ENCODE measurements at places on chromosomes 6 and 20.

DNA sequence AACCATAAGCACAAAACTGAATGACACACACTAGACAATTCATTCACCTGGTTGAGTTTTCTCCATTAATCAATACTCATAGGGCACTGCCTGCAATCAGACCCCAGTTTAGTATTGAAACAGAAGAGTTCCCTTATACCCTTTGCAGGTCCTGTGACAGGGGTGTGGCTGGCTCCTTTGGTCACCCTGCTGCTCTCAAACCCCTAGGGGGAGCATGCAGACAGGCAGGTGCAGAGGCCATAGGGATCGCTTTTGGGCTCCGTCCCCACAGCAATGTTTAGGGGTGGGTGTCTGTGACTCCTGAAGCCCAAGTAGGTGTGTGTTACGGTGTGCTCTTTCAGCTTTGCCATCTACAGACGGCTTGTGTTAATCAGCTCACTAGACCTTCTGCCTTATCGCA is 210.4 kb downstream of the CENPW start:
- DNase-seq, result no peak

DNA sequence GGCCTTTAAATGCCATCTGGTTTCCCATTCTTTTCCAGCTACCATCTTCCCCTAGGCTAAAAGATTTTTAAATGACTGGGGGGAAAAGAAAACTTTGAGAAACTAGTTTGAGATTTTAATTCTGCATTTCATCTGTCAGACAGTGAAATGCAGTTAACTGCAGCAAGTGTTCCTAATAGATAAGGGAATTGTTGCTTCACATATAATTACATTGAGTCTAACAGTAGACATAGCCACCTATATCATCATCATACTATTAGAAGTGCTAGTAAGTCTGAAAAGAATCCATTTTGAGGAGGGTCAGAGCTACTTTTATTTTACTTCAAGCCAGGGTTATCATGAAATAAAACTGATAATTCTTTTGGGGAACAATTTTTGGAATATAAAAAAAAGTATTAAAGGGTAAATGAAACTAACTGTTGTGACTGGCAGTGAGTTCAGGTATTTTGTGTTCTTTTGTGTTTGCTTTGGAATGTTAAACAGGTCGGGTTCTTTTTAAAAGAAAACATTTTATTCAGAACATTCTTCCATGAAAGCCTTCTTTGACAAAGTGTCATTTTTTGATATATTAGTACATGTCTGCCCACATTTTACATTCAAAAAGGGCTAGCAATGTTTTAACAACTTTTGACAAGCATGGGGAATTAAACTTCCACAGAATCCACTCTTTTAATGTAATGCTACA is 170.1 kb downstream of the HS3ST5 start:
- no peak for DNase-seq

- no peak for DNase-seq
Observed at GRCh38 chr20:46978951-46979491, 84.4 kb downstream of the EYA2 start.

GRCh38 chr20:41512624-41513023 is 105.6 kb downstream of the CHD6 start:
- DNase-seq, result no peak

DNA sequence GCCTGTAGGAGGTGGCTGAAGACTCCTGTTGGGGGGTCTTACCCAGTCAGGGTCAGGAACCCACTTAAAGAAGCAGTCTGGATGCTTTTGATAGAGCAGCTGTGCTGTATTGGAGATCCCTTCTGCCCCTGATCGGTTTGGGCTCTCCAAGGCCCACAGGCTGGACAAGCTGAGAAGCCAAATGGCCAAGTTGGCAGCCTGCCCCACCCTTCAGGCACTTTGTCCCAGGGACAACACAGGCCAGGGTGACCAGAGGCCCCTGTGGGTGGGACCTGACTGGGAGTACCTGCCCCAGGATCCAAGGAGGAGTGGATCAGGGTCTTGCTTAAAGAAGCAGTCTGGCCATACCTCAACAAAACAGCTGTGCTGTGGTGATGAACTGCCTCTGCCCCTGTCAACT is 48.4 kb downstream of the ZC2HC1B start:
- DNase-seq, result no peak

DNA sequence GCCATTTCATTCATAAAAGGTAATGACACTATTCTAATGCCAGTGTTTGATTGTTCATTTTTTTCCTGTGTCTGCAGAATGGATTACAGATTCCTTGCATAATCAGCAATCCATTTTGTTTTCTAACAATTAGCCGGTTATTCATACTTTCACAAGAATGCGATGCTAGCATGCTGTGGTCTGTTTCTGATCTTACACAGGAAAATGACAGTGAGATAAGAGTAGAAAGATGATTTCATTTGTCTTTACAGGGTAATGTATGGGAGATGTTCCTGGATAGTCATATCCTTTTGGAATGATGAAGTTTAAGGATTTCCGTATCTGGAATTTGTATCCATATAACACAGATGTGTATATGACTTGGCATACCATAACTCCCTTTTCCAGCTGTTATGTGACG is 207.3 kb downstream of the FARS2 start:
- DNase-seq, result no peak

DNA sequence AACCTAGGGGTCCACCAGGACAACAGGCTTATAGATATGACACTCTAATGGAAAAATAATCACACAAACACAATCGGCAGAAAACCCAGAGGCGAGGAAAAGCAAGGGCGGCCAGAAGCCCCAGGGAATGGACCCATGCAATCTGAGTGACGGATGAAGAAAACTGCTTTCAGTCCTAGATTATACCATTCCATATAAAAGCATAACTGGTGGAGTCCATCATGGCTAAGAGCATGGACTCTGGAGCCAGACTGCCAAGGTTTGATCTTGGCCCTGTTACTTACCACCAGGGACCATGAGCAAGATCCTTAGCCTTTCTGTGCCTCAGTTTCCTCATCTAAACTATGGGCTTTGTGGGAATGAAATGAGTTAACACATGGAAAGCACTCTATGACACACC is 3.7 kb downstream of the SLC22A16 start:
- no peak for DNase-seq

DNA sequence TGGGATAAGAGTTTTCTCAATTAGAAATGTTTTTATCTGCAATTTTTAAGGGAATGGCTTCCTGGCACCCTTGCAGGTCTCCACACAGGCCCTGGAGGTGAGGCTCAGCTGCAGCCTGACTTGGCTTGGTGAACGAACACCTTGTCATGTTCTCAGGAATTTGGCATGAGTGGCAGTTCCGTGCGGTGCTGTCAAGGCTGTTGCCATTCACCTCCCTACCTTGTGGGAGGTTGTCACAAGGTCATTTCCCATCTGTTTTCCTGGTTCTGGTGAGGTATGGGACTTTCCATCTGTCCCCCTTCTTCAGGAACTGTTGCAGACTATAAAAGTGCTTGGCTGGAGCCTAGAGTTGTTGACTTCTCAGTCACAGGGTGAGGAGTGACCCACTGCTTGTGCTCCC is 82.9 kb downstream of the ELOVL4 start:
- DNase-seq, result no peak

- DNase-seq, result no peak
Observed at GRCh38 chr6:12537389-12537788, 179.2 kb upstream of the PHACTR1 start.

- no peak for DNase-seq
Observed at GRCh38 chr6:83354747-83355146, 76.1 kb downstream of the ME1 start.

GRCh38 chr20:45183084-45183483 is 8.4 kb downstream of the PI3 start:
- no peak for DNase-seq

GRCh38 chr20:32538526-32538939 is 46.6 kb downstream of the NOL4L start:
- DNase-seq, result no peak

GRCh38 chr6:170160031-170160627 is 130.7 kb downstream of the DLL1 start:
- DNase-seq, result no peak

DNA sequence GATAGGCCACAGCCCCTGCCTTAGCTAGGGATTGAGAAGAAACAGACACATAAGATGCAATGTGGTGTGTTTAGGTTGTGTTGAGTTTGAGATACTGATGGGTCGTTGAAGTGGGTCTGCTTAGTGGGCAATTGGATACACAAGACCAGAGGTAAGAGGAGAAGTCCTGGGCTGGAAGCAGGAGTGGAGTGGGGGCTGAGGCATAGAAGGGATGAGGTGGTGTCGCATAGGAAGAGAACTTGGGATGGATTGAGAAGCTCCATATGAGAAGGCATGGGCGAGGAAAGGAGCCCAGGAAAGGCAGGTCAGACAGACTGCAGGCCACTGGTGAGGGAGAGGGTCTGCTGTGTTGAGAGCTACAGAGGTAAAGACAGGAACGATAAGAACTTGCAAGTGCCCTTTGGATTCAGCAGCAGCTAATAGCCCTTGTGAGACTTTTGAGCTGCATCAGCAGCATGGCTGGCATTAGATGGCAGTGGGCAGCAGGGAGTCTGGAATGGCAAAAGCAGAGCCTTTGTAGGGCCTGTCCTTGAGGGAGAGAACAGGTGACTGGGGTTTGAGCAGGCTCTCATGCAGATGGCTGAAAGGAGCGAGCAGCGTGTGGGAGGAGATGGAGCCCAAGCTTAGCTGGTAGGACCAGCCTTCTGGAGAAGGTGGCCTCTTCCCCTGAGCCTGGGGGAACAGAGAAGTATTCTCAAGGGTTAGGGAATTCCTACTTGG is 33.2 kb downstream of the PLCG1 start:
- no peak for DNase-seq

DNA sequence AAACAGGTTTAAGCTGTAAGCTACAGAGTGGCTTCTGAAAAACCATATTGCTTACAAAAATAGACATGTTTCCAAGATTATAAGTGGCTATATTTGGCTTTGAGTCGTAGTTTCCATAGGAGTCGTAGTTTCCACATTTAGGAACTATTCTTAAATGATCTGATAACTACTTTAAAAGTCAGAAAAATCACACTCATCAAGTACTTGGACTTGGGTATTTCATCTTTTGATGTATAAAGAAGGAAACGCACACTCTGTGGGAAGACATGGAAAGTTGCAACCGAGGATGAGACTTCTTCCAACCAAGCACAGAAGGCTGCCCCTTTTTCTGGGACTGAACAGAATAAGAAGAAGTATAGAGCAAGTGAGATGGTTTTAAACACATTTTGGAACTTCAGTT is 118.3 kb downstream of the KHDRBS2 start:
- DNase-seq, result no peak

DNA sequence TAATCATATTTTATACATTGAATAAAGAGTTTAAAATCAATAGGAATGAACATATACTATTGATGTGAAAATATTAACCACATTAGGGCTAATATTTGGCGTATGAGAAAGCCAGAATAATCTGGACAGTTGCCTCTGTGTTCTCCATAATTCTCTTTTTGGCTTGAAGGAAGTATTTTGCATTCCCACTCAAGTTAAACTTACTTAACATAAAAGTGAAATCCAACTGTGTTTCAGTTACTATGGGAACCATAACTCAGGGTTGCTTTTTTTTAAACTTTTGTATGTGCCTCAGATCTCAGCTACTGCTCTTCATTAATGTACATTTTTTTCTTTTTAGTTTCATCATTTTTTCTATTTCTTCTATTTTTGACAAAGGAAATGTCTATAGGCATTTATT is 479.8 kb downstream of the NKAIN2 start:
- no peak for DNase-seq

DNA sequence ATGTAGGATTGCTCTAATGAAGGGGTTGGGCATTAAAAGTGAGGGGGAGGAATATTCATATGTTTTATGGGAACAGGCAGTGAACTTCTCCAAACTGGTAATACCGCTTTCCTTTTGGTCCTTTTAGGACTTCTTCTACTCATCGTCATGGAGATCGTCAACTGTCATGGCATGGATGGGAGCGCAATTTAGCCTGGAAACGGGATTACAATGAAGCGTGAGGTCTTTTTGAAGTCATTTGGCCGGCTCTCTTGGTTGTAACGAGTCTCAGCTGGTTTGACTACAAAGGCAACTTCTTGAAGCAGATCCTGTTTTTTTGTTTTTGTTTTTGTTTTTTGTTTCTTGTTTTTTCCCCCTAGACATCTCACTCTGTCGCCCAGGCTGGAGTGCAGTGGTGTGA is 1.4 kb upstream of the HLA-E start:
- DNase-seq, result no peak

DNA sequence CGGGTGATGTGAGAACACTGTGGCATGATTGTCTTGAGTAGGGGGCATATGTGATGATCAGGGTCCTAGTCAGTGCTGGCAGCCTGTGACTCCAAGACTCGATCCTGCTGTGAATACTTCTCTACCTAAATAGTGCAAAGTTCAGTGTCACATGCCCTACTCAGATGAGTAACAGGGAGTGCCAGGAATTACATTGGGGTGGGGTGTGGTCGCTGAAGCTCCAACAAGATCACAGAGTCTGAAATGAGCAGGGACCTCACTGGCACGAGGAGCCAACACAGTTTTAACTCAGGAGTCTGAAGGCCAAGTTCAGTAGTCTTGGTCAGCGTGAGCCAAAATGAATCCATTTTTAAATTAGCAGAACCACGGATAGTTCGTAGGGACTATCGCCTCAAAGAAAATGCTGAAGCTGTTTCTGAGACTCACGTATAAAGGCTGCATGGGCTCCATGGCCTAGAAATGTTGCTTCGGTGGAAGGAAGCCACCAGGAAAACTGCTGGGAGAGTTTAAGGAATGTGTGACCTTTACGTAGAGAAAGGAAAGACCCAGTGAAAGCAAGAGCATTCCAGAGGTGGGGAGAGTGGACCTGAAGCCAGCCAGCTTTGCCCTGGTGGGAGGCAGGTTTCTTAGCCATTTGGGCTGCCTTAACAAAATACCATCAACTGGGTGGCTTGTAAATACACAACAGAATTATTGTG is 72.2 kb downstream of the RPP40 start:
- DNase-seq, result no peak

DNA sequence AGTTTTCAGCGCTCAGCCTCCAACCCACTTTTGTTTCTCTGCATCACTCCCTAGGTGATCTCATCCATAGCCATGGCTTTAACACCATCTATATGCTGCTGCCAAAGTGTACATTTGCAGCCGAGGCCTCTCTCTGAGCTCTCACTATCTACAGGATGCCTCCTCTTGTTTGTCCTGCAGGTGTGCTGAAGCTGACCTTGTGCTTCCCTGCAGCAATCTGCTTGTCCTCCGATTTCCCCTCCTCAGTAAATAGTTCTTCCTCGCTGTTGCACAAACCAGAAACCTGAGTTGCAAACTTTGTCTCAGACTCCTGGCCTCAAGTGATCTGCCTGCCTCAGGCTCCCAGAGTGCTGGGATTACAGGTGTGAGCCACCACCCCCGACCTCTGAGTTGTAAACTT is 3.7 kb upstream of the TXNDC5 start:
- DNase-seq, result no peak

DNA sequence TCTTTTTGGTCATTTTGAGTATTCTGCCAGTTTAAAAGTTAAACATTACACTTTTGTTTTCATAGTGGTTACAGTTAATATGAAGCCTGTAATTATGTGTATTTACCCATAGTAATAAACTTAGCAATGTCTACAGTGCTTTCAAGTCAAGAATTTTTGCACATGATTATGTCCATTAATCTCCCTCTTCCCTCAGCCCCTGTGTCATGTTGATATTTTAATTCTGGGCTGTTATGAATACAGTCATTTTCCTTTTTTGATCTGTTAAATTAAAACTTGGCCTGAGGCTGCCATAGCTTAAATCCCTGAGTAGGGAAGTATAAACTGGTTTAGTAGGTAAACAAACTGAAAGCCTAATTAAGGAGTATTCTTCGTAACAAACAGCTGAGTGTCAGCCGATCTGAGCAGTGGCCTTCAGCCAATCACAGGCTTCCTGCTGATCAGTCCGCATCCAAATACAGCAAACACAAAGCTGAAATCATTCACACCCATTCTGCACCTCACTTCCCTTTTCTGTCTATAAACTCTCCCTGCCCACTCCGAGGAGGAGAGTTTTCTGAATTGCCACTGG is 9.5 kb upstream of the SFT2D1 start:
- no peak for DNase-seq

- no peak for DNase-seq
Observed at GRCh38 chr6:156559162-156559690, 218.0 kb upstream of the ARID1B start.
